ENCODE measurements at places on chromosomes 7 and 10.

DNA sequence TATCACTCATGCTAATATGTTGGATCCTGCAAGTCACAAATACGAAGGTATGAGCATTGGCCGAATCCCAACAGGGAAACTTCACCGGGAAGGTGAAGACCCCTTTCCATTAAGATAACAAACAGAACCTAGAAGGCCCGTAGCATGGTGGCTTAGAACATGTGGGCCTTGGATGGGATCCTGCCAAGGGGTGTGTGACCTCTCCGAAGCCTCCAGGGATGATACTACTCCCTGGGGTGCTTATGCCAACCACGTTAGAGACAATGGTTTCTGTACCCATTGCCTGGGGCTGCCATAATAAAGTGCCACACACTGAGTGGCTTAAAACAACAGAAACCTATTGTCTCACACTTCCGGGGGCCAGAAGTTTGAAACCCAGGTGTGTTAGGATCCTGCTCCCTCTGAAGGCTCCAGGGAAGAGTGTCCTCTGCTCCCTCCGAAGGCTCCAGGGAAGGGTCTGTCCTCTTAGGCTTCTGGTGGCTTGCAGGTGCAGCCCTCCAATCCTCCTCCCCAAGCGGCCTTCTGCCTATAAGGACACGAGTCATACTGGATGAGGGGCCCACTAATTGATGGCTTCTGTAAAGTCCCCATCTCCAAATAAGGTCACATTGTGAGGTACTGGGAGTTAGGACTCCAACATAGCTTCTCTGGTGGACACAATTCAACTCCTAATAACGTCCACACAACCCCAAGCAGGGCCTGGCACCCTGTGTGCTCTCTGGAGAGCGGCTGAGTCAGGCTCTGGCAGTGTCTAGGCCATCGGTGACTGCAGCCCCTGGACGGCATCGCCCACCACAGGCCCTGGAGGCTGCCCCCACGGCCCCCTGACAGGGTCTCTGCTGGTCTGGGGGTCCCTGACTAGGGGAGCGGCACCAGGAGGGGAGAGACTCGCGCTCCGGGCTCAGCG is 992 bp upstream of the MGMT start:
- DNase-seq, result no peak

- no peak for DNase-seq
Observed at GRCh38 chr10:128499956-128500355, 373.7 kb upstream of the MKI67 start.

DNA sequence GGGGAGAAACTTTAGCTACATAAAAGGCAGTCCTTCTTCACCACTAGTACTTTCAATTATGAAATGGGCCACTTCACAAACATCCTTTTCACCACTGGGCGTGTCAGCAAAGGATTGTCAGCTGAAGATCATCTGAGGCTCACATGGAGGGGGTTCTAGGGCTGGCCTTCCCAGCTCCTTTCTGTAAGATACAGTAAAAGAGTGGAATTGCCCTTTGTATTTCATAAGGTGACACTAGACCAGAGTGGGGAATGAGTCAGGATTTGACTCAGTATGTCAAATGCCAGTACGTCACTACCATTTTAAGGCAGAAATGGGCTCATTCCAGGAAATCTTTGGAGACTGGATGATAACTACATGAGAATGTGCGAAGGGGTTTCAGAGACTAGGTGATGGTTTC is 21.2 kb upstream of the BLOC1S2 start:
- no peak for DNase-seq

DNA sequence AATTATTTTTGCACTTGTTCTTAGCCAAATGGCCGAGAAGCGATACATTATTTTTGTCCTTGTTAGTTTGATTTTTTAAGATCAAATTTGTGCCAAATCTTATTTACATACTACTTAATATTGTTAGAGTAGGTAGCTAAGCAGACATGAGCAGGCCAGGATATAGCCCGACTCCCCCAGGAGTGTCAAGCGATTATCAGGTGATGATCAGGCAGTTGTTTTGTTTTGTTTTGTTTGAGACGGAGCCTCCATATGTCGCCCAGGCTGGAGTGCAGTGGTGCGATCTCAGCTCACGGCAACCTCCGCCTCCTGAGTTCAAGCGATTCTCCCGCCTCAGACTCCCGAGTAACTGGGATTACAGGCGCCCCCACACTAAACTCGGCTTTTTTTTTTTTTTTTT is 71.1 kb downstream of the LYZL2 start:
- no peak for DNase-seq

GRCh38 chr7:98664882-98665281 is 47.8 kb downstream of the NPTX2 start:
- no peak for DNase-seq

GRCh38 chr7:127943541-127944521 is 87.4 kb downstream of the LRRC4 start:
- DNase-seq, result peak; percentile 78
